ENCODE measurements at places on chromosomes 12 and 14.

GRCh38 chr12:131833896-131834641, 5.9 kb downstream of the MMP17 start:
- no peak for DNase-seq

DNA sequence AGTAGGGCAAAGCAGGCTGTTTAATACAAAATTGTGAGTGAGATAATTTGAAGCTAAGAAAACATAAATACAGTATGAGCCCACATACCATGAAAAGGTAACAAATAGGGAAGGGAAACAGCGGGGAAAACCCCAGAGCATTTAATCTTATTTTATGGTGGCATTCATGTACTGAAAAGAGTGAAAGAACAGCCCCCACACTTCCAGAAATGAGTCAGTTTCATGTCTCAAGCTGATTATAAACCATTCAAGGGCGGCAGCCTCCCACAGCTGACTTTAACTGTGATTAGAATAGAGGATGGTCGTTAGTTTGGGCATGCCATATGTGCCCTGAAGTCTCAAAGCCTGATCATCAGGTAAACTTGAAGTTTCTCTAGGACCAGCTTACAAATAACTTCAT, 64.5 kb downstream of the FOXG1 start:
- DNase-seq = no peak

GRCh38 chr14:73627151-73627558, 14.8 kb downstream of the ACOT6 start:
- DNase-seq = no peak

- no peak for DNase-seq
Observed at GRCh38 chr12:25308756-25309155, 58.0 kb upstream of the KRAS start.

DNA sequence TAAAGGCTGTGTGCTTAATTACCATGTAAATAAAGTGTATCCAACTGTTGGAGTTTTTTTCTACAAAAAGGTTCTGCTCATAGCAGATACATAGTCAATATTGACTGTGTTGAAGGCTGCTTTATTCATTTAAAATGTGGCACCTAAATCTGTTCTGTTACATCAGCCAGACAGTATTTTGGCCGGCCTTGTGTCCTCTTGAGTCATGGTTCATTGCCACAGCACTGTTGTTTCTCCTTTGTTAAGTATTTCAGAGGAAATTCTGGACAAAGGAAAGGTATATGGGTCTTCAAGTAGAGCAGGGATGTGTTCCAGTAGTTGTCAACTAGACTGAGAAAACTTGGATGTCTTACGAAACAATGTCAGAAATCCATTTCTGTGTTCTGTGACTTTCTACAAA, 95.5 kb downstream of the SLC38A6 start:
- no peak for DNase-seq

GRCh38 chr12:27464220-27464554, 17.7 kb downstream of the SMCO2 start:
- peak; percentile 32 for DNase-seq

DNA sequence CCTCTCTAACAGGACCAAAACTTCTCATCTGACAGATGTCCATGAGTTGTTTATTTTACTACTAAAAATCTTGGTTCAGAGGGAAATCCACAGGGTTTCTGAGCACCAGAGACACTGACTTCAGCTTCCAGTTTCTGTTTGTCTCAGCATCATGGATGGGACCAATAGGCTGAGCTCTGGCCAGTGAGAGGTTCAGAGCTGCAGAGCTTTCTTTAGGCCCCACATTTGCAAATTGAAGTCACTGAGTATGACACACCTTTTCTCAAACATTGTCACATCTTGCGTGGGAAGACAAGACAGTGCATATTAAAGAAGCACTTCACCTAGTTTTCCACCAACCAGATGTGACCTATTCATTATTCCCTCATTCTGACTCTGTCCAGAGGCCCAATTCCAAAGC, 45.2 kb downstream of the RDH12 start:
- DNase-seq = no peak

DNA sequence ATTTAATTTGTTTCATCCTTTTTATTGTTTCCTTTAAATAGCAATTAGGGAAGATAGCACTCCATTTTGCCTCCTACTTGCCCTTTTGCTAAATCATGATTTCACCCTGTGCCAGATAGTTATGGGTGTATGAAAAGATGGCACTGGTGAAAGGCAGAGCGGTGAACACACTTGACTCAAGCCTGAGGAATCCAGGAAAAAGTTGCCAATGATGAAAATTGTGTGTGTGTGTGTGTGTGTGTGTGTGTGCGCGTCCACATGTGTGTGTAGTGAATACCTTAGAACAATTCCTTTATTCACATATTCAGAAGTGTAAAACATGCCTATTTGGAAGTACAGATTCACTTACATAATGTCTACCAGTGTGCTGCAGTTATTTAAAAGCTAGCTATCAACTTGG, 123.8 kb downstream of the PTCSC3 start:
- no peak for DNase-seq

- DNase-seq = no peak
Observed at GRCh38 chr12:76957301-76957700, 78.5 kb upstream of the CSRP2 start.

- DNase-seq = no peak
Observed at GRCh38 chr12:131097202-131098177, 143.8 kb downstream of the ADGRD1 start.

- peak; percentile 53 for DNase-seq
Observed at GRCh38 chr14:92702441-92702918, 45.9 kb downstream of the LGMN start.

- peak; percentile 88 for DNase-seq
Observed at GRCh38 chr14:50559990-50560930, at the start of gene ATL1. Gene ATL1, plus strand, starts transcription at chr14:50560145. Its CDS starts 121 bp downstream, at chr14:50560266.

DNA sequence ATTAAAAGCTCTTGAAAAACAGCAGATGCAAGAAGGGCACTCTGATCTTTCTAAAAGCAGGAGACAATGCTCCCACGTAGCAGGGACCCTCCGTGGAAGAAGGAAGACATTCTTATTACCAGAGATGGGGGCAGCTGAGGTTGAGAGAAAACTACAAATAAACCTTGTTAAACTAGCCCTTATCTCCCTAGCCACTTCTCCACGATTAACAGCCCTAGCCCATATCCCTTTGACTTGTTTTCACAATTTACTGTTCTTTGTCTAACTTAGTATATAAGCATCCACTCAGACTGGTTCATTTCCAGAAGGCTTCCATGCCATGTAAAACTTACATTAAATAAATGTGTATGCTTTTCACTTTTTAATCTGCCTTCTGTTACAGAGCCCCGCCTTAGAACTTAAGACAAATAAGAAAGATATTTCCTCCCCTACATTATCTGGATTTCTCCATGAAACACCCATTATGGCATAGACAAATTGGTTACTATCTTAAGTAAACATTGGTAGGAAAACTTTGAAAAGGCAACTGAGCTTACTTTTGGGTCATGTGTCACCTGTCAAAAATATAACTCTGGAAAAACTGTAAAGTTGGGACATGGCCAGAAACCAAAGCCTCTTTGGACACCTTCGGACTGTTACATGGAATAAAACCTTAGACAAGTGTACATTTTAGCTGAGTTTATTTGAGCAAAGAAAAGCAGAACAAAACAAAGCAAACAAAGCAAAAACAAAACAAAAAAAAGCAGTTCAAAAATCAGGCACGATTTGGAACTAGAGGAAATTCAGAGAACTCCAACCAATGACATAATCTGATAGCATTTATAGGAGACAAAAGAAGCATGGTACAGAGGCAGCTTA, 4.9 kb upstream of the RNASE1 start:
- no peak for DNase-seq

DNA sequence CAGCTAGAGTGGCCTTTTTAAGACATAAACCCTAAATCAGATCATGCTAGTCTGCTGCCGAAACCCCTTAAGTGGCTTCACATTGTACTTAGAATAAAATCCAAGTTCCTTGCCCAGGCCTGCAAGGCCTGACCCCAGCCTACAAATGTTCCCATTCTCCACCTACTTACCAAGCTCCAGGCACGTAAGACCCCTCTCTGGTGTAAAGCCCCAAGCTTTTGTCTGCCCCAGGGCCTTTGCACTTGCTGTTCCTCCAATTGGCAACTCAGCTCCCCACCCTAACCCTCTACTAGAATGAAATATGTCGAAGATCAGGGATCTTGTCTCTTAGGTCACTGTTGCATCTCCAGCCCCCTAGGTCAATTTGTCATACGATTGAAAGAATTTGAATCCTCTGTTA, 27.1 kb upstream of the MED13L start:
- no peak for DNase-seq

- DNase-seq = peak; percentile 93
Observed at GRCh38 chr12:124551268-124552144, 15.9 kb downstream of the NCOR2 start.

GRCh38 chr14:55892906-55893305, 225.3 kb upstream of the PELI2 start:
- DNase-seq = no peak

GRCh38 chr12:92519284-92519683, 183.5 kb upstream of the PLEKHG7 start:
- DNase-seq = no peak

DNA sequence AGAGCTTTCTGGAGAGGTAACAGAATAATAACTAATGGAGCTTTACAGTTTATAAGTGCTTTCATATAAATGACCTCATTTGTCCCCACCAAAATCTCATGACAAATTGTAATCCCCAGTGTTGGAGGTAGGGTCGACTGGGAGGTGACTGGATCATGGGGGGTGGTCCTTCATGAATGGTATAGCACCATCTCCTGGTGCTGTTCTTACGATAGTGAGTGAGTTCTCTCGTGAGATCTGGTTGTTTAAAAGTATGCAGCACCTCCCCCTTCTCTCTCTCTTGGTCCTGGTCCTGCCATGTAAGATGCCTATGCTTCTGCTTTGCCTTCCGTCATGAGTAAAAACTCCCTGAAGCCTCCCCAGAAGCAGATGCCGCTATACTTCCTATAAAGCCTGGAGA, 423.3 kb upstream of the GARIN6 start:
- DNase-seq = no peak

GRCh38 chr12:127655691-127656090, 611.3 kb upstream of the TMEM132C start:
- DNase-seq = no peak

- DNase-seq = no peak
Observed at GRCh38 chr12:26044007-26044394, 80.8 kb downstream of the BHLHE41 start.

DNA sequence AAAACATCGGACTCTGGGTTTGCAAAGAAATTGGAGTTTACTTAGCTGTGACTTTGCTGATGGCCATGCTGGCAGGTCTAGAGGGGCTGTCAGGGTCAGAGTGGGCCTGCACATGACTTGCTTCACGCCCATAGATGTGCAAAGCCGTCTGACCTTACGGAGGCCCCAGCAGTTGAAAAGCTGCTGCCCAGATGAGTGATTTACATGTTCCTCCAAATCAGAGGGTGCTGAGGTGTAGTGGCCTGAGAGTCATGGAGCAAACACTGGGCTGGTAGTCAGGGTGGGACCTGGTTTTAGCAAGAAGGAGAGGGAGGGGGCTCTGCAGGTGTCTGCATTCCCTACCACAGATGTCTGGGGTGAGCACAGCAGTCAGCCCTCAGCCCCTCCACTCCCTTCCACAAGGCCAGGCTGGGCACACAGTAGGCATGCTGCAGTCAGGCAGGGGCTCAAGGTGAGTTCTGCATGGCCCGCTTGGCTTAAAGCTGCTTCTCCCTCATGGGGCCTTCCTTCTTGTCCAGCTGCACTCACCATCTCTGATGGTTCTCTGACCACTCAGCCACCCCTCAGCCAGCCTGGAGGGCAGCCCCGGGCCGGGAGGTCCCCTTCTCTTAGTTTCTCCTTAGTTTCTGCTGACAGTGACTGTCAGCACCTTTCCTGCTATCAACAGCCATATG, 34.2 kb upstream of the EML1 start:
- no peak for DNase-seq

DNA sequence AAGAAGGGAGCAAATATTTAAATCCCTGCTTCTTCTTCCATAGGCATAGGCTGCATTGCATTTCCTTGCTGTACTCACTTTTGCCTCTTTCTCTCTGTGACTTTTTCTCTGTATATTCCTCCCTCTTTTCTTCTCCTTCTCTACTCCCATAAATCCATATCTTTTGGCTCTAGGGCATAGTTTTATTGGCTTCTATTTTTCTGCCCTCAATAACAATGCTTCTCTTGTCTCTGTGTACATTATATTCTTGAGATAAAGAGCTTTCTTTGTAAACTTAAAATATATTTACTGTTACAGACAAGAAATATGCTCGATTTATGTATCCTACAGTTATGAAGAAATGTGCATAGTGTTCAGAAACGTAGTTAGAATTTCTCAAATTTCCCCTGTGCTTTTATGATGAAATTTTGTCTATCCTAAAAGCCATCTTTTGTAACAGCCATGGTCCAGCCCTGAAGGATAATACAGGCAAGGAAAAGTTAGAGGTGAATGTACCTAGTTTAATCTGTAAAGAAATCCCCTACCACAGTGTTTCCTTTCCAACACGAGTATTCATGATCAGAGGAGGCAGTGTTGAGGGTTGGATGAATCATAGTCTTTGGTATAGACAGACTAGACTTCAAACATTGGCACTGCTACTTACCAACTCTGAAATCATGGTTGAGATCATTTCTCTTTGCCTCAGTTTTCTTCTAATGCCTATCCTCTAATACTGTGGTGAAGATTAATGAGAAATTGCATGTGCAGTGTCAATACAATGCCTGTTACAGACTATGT, 173.3 kb upstream of the FAR2 start:
- DNase-seq = no peak

GRCh38 chr14:63555572-63555971, 12.4 kb upstream of the PPP2R5E start:
- no peak for DNase-seq

GRCh38 chr14:22794551-22794951, 20.7 kb downstream of the SLC7A7 start:
- peak; percentile 51 for DNase-seq

GRCh38 chr12:111636209-111636945, 37.3 kb upstream of the ATXN2 start:
- DNase-seq = peak; percentile 66

DNA sequence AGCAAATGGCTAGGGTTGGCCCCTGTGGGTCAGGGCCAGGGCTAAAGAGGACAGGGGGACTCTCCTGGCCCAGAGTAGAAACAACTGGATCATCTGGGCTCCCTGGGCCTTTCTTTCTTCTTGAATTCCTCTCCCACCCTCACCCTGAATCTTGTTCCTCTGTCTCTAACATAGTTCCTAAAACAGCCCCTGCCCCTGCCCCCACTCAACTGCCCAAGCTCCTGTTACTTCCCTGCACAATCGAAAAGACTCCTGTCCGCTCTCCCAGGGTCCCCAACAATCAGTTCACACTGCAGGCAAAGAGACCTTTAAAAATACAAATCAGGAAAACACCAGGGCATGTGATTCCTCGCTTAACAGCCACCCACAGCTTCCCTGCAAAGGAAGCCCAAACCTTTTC, 18.0 kb upstream of the ANKRD33 start:
- DNase-seq = no peak

Measured in kidney (tissue), 22 donors.